Vagina (tissue), 2 donors: ENCODE measurements at places on chromosomes 5 and 9.

- DNase-seq, result no peak
Measured at GRCh38 chr5:135743705-135744411, 90.6 kb upstream of the SLC25A48 start.

DNA sequence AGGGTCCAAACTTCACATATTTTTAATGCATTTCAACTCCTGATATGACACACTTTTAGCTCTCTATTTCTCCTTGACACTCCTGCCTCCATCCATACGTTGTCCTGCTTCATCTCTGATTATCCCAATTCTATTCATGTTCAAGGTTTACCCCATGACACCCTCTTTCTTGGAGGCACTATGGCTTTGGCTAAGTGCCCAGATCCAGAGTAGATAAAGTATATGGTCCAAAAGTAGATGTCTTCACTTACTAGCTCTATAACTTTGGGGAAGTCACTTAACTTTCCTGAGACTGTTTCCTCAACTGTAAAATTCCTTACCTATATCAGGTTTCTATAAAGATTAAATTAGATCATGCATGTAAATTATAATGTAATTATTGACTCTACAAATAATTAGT is 36.1 kb downstream of the SLC22A5 start:
- no peak for DNase-seq

GRCh38 chr9:89480825-89481537 is 16.9 kb downstream of the SEMA4D start:
- no peak for DNase-seq

- DNase-seq, result no peak
Measured at GRCh38 chr5:69450116-69450515, 35.2 kb downstream of the MARVELD2 start.

- no peak for DNase-seq
Measured at GRCh38 chr5:179294131-179294780, 51.0 kb downstream of the ADAMTS2 start.

DNA sequence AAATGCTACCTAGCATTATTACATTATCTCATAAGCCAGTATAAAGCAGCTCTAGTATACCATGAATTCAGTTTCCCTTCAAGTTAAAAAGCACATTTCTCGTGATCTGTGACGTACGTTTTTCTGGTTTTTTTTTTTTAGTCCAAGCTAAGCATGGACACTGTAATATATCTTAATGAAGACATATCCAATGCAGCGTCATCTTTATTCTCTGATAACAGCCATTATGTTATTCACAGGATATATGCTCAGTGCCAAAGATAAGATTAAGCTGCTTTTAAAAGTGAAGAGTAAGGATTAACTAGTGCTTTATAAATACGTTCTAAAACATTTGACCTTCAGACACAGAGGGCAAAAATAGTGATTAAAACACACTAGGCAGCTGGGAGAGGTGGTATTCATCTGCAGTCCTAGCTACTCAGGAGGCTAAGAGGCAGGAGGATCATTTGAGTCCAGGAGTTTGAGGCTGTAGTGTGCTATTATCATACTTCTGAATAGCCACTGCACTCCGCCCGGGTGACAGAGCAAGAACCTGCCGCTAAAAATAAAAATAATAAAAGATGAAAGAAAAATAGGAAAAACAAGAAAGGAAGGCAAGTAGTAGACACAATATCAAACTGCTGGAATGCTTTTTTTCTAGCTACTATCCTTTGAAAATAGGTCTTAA is 7.7 kb downstream of the CSNK1A1 start:
- no peak for DNase-seq

- no peak for DNase-seq
Measured at GRCh38 chr5:6466975-6467567, 18.4 kb downstream of the UBE2QL1 start.

- no peak for DNase-seq
Measured at GRCh38 chr5:77981820-77982219, 205.7 kb upstream of the TBCA start.

- DNase-seq, result no peak
Measured at GRCh38 chr9:76103531-76104315, 213.2 kb downstream of the PCSK5 start.

DNA sequence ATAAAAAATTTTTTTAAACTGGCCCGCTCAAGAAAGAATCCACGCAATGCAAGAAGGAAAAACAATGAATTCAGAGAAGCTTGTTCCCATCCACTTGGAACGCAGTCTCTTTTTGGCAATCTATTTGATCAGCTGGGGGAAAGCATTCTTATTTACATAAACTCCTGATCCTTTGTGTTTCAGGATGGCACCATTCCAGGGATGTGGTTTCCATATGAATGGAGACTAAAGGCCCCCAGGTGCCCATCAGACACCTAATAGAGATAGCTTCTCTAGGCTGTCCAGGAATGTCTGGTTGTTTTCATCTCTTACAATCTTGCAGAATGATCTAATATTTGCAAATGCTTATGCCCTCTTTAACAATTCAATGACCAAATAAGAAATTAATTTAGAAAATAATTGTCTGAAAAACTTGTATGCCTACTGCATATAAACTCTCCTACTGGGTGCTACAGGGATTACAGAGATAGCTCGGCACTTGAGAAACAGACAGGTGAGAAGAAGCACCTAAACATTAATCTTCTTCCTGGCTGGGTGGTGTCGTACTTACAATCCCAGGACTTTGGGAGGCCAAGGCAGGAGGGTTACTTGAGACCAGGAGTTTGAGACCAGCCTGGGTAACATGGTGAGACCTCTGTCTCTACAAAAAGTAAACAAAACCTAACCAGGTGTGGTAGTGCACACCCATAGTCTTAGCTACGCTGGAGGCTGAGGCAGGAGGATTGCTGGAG is 3.0 kb upstream of the RASGRF2 start:
- no peak for DNase-seq

DNA sequence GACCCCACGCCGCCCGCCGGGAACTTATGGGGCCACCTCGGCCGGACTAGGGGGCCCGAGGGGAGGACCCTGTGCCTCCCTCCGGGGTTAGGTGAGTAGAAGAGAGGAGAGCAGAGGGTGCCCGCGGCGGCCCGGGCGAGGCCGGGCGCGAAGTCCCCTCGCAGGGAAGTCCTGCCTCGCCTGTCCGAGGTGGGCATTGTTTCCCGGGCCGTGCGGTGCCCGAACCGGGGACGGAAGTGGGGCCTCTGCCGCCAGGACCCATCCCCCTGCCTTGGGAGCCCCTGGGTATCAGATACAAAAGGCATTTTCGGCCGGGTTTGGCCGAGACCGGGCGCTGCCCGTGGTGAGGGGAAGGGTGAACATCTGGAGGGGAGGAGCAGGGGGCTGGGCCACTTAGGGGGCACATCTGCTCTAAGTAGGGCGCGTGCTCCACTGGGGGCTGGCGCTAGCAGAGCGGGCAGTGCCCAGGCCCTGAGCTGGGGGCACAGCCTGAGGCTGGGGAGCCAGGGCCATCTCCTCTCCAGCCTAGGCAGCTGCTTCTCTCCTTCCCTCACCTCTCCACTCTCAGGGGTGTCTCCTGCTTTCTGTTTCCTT is 48.2 kb downstream of the DAB2IP start:
- no peak for DNase-seq

DNA sequence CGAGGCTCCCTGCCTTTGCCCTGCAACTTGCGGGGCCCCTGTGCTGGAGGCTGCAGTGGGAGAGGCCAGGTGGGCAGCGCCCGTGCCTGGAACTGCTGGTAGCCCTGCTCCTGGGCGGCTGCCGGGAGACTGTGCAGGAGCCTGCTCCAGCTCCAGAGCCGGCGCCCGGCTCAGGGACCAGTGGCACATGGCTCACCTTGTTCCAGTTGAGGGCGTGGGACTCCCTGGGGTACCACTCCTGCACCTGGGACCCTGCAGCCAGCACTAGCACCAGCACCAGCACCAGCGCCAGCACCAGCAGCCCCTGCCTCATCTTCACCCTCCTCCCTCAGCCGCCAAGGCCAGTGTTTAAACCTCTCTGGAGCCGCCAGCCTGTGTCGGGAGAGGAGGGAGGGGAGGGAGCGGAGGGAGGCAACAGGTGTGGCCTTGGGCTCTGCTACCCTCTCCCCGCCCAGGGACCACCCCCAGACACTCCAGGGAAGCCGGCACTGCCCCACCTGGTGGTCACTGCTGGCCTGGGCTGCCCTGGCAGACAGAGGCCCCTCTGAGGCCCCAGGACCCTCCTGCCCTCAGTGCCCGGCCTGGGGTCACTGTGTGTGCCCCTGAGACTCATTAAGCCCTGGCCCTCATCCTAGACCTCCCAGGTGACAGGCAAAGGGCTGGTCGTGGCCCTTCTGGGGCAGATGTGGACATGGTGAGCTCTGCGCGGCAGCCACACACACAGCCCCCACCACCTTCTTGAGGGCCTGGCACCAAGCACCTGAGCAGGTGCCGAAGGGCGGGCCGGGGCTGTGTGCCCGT is at the start of gene LCN10:
TSS of gene LCN10 (minus strand) at position 350 of the 801 bp plus-strand sequence. CDS start at position 313, 37 bp downstream.
- no peak for DNase-seq

- DNase-seq, result no peak
Measured at GRCh38 chr5:136114414-136115125, 18.1 kb upstream of the SMAD5 start.

- DNase-seq, result no peak
Measured at GRCh38 chr9:114225561-114226212, 70.3 kb downstream of the COL27A1 start.

DNA sequence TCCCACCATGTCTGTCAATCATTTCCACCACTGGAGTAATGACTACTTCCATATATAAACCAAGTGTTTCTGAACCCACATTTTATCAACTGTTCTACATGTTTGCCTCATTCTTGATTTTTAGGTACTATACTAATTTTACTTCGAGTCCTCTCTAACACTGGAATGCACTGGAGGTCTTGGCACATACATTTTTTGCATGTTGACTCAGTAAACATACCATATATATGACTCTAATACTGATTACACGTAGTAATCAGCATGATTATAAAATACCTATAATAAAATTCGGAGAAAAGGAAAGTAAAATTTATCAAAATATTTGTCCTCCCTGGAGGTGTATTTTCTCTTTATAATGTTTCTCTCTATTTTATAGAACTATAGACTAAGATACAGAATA is 621.7 kb upstream of the NUDT12 start:
- DNase-seq, result no peak

GRCh38 chr5:134246771-134247427 is 21.0 kb upstream of the PPP2CA start:
- no peak for DNase-seq

DNA sequence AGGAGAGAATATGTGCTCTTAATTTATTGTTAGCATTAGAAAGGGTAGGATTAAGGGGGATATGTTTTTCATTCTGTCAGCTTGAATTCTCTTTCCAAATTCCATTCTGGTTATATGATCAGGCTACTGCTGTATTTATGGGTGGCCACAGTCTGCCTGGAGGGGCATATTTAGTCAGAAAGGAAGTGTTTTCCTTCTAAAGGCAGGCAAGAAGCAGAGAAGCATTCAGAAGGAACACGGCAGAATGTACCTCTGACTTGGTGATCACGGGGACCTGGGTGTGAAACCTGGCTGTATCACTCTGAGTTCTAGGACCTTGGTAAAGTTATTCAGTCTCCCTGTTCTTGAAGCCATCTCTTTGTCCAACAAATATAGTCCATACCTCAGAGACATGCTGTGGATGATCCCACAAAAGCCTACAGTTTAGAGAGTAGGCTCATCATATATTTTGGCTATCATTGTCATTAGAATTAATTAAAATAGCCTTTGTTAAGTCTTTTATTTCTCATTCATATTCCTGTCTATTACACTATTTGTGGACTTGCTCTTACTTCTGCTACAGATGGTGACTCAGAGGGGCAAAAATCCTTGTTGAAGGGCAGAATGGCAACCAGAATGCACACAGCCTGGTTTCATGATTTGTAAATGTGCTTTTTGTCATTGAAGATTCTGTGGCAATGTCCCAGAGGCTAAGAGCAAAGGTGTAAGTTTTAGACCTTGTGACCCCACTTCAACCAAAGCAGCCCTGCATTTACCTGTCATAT is 2.7 kb downstream of the TNC start:
- DNase-seq, result no peak

- no peak for DNase-seq
Measured at GRCh38 chr9:27654629-27655285, 81.5 kb upstream of the C9orf72 start.

DNA sequence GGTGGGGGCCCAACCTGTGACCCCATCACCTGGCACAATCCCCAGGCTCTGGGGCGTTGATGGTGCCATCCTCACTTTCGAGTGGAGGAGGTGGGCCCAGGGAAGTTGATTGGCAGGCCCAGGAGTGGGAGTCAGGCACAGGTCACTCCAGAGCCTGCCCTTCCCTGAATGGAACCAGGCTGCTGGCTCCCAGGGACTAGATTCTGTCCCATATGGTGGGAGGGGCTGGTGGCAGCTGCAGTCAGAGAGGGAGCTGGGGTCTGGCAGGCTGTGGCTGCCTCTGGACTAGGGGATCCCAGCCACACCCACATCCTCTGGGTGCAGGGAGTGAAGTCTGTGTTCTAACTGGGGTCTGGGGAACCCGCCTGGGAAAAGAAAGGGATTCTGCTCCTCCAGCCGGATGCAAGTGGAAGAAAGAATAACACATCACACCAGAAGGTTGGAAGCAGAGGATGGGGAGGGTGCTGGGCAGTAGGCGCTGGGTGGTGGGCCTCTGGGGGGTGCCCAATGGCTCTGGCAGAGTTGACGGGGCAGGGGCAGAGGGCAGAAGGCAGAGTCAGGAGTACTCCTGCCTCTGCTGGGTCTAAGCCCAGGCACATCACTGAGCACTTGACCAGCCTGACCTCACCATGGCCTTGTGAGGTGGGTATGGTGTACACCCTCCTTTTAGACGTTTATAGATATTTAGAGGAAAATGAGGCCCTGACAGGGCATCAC is 25.8 kb downstream of the CEL start:
- DNase-seq, result no peak

- DNase-seq, result no peak
Measured at GRCh38 chr5:138352722-138353559, 456 bp downstream of the KDM3B start.

DNA sequence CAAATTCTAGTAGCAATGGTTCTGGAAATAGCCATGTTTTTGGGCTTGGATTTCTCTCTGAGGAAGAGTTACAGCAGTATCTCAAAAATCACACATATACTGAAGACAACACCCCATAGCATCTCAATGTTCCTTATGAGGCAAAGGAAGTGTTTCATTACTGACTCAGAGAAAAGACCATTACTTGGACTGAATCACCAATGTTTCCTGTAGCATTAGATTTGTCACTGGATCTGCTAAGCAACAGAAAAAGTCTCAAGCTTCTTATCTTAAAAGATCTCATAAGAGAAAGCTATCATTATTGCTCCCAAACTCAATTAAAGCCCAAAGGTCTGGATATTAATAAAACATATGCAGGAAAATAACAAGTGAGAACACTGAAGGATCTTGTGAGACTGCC is 272.4 kb downstream of the ADAMTS6 start:
- DNase-seq, result no peak

DNA sequence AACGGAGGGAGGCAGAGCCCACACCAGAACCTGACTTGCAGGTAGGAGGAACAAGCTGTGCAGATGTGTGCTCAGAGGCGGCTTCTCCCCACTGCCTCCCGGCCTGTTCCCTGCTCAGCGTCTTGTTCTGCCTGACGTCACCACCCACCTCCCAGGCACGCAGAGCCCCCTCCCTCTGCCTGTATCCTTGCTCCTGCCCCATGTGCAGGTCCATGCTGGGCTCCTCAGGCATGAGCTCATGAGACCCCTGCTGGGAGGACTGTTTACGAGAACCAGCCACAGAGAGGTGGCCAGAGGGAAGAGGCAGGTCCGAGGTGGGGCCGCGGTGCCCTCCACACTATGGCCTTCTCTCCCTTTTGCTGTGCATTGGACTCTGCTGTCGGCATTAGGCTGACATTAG is 45.5 kb downstream of the SLC6A3 start:
- DNase-seq, result no peak
